Neural crest cell (in vitro differentiated cells): ENCODE measurements at places on chromosomes 16 and 17. TPM values are rescaled to one million over a fixed set of nuclear protein-coding genes. Genes with fewer than 3 reads are reported as not detected.

CCL7 gene
- total RNA-seq, result not detected in 2 replicates

- H3K27ac ChIP-seq, result peak overlapping the region; percentile 47
- peak overlapping the region; percentile 98 for H3K4me3 ChIP-seq
- peaks cover 28% of the 10 kb centered on the region for H3K36me3 ChIP-seq
- DNase-seq, result no peak
Measured at GRCh38 chr17:68514831-68515635, 2.8 kb downstream of the PRKAR1A start.

- H3K4me3 ChIP-seq, result peak overlapping the region; percentile 45
- H3K36me3 ChIP-seq, result no peaks in the 10 kb centered on the region
- peaks cover 27% of the 10 kb centered on the region for H3K4me1 ChIP-seq
- no peak for DNase-seq
- no peak overlapping the region for H3K27ac ChIP-seq
Measured at GRCh38 chr17:78257810-78258322, 26.4 kb downstream of the TMEM235 start.

DNA sequence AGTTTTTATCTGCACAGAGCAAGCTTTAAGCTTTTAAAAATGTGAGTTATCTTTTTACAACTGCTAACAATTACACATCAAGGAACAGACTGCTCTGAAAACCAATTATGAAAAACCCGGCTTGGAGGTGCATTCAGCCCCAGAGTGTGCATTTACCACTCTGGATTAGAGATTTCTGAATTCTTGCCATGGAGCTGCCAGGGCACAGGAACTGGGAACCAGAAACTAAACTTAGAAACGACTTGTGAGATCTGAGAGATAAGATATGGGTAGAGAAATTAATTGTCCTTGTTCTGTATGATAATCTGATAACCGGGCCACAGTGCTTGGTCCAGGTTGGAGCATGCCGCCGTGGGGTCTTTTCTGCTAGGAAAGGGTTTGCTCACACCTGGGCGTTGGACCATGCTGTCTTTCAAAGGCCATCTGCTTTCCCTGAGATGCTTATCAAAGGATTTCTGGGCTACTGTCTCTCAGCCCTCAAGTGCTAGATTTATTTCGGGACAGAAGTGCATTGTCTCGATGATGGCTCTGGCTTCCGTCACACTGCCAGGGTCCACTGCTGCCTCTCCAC lies 210.0 kb downstream of the MAF start:
- H3K4me3 ChIP-seq, result no peak overlapping the region
- no peak overlapping the region for H3K27ac ChIP-seq
- no peak for DNase-seq
- peaks cover 4% of the 10 kb centered on the region for H3K4me1 ChIP-seq

ABCA9 gene
- 1.3 and 2.3 TPM in 2 replicates for total RNA-seq

DNA sequence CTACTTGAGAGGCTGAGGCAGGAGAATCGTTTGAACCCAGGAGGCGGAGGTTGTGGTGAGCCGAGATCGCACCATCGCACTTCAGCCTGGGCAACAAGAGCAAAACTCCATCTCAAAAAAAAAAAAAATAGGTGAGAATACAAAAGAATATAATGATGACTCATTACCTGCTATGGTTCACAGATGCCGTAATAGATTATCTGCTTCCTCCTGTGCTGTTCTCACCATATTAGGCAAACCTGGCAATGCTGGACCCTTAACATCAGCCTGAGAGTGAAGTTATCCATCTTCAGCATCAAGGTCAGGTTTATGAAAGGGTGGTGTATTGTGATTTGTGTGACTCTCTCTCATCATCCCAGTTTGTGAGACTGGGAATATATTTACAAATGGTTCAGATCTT lies 271.3 kb upstream of the CPHXL start:
- H3K27me3 ChIP-seq, result no peaks in the 10 kb centered on the region
- H3K4me3 ChIP-seq, result no peak overlapping the region
- no peak for DNase-seq

- DNase-seq, result no peak
- H3K27ac ChIP-seq, result no peak overlapping the region
- H3K4me3 ChIP-seq, result peak overlapping the region; percentile 39
Measured at GRCh38 chr17:50211249-50212120, 10.1 kb upstream of the COL1A1 start.

DNA sequence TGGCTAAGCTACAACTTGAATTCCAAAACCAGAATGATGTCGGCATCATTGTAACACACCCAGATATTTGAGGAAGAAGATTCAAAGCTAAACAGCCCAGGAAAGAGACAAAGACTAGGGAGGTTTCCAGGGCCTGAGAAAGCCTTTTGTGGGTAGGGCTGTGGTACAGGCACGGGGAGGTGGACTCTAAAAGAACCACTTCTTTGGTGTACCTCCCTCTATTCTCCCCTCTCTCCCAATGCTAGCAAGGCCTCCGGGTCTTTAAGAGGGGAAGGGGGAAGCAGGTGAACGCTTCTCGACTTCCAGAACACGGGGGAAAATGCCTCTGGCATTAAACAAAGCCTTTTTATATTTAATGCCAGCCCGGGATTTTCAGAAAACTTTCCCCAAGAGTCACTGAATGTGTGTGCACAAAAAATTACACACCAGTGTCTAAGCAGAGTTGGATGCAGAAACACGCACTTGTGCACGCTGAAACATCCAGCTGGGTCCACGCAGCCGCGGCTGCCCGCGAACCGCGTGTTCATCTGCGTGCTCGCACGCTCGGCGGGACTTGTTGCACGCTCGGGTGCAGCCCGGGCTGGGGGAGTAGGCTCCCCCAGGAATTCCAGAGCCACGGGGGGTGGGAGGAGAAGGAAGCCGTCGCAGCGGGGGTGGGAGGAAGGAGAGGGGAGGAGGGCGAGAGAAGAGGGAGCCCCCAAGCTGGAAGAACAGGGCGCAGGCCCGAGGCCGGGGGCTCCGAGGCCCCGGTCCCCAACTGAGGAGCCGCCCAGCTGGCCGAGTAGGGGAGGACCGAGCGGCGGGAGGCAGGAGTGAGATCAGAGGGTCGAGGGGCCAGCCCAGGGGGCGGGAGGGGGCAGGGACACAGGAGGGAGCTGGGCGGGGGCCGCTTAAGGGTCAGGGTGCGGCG lies 20.1 kb upstream of the ZNF423 start:
- H3K4me3 ChIP-seq, result peak overlapping the region; percentile 44
- H3K27ac ChIP-seq, result no peak overlapping the region
- DNase-seq, result no peak
- peaks cover 4% of the 10 kb centered on the region for H3K27me3 ChIP-seq

DNA sequence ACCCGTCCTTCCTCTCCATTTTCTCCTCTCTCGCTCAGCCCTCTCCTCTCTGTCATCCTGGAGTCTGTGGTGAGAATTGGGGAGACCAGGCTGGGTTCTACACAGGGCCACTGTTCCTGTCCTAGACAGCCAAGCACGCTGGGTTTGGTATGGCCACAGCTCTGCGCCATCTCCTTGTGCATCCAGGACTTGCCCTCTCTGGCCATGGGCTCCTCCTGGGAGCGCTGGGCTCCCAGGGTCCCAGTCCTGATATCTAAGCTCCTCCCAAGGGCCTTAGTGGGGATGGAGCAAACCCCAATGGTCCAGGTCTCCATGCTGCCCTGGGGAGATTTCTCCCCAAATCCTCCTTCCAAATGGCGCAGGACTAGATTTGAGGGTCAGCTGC lies 27.2 kb upstream of the ITGA3 start:
- no peak for DNase-seq
- H3K4me1 ChIP-seq, result peaks cover 16% of the 10 kb centered on the region

GRCh38 chr17:72515291-72516065 lies 394.7 kb downstream of the SOX9 start:
- H3K4me3 ChIP-seq, result no peak overlapping the region
- peaks cover 40% of the 10 kb centered on the region for H3K4me1 ChIP-seq
- no peak for DNase-seq
- H3K27ac ChIP-seq, result no peak overlapping the region

MAPT gene
- 9.5 and 13.0 TPM in 2 replicates for total RNA-seq

- no peak overlapping the region for H3K4me3 ChIP-seq
- H3K27ac ChIP-seq, result no peak overlapping the region
Measured at GRCh38 chr16:70255574-70255973, 3.8 kb upstream of the EXOSC6 start.

- peaks cover 3% of the 10 kb centered on the region for H3K36me3 ChIP-seq
- no peaks in the 10 kb centered on the region for H3K27me3 ChIP-seq
- H3K4me1 ChIP-seq, result no peaks in the 10 kb centered on the region
- H3K4me3 ChIP-seq, result no peak overlapping the region
Measured at GRCh38 chr17:53119773-53120172, 703.0 kb upstream of the KIF2B start.

OR1F1 gene
- 0.35 TPM in 1 of 2 replicates, not detected in the other for total RNA-seq

- H3K36me3 ChIP-seq, result peaks cover 20% of the 10 kb centered on the region
- H3K4me3 ChIP-seq, result no peak overlapping the region
- H3K4me1 ChIP-seq, result peaks cover 4% of the 10 kb centered on the region
- DNase-seq, result no peak
- peak overlapping the region; percentile 81 for H3K27ac ChIP-seq
Measured at GRCh38 chr16:47524007-47524405, 62.9 kb downstream of the PHKB start.

FBXL16 gene
- total RNA-seq, result 2.5 and 3.0 TPM in 2 replicates

TEDC2 gene
- 65.1 and 66.5 TPM in 2 replicates for total RNA-seq

DNA sequence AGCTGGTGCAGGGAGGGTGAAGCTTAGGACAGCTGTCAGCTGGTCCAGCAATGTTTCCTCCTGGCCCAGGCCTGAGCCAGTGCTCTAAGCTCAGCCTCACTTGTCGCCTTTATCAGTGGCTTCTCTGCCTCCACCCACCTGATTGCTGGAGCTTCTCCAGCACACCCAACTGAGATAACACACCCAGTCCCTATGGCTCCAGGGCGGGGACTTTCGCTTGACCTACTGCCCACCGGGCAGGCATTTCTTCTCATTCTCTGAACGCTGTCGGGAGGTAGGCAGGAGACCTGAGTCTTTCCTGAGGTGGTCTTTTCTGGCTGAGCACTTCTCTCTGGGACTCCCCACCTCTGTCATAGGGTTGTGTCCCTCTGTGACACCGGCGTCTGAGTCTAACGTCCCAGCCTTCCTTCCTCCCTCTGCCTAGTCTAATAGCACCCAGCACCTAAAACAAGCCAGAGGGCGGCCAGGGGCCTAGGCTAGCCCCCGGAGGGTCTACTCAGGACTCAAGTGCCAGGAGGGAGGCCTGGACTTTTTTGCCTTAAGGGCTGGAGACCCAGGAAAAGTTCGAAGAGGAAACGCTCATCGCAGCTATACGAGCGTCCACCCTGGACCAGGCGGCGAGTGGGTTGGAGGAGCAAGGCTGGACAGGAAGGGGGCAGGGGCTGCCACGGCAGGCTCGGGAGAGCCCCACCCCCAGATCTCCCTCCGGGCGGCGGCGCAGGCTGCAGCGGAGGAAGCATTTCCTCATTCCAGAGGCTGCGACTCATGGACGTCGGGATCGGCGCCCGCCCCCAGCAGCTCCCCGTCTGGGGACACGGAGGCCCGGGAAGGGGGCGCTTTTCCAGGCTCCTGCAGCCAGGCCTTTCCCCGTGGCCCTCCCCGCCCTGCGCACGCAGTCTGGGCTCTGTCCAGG lies 756 bp downstream of the TAX1BP3 start:
- DNase-seq, result peak; percentile 62
- no peaks in the 10 kb centered on the region for H3K36me3 ChIP-seq
- peaks cover 32% of the 10 kb centered on the region for H3K4me1 ChIP-seq
- no peaks in the 10 kb centered on the region for H3K27me3 ChIP-seq
- peak overlapping the region; percentile 88 for H3K27ac ChIP-seq
- H3K4me3 ChIP-seq, result peak overlapping the region; percentile 95

- H3K27me3 ChIP-seq, result peaks cover 6% of the 10 kb centered on the region
- peaks cover 4% of the 10 kb centered on the region for H3K36me3 ChIP-seq
- no peaks in the 10 kb centered on the region for H3K4me1 ChIP-seq
- no peak for DNase-seq
Measured at GRCh38 chr17:41452281-41452680, 11.5 kb upstream of the KRT38 start.

DNA sequence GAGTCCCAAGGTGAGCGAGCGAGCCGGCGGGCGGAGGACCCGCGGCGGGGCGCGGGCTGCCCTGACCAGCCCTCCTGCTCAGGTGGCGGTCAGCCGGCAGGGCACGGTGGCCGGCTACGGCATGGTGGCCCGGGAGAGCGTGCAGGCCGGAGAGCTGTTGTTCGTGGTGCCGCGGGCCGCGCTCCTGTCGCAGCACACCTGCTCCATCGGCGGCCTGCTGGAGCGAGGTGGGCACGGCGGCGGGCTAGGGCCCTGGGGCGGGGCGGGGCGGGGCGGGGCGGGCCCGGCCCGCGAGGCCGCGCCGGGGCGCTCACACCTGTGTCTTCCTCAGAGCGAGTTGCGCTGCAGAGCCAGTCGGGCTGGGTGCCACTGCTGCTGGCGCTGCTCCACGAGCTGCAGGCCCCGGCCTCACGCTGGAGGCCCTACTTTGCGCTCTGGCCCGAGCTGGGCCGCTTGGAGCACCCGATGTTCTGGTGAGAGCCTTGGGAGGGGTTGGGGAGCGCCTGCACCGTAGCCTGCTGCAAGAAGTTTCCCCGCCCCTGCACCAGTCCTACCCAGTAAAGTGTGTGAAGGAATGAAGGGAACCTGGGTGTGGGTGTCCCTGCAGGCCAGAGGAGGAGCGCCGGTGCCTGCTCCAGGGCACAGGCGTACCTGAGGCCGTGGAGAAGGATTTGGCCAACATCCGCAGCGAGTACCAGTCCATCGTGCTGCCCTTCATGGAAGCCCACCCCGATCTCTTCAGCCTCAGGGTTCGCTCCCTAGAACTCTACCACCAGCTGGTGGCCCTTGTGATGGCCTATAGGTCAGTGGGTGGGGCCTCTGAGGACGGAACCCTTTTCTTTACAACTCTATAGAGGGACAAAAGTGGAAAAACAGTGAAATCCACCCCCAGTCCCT lies 802 bp downstream of the SETD6 start:
- peak overlapping the region; percentile 95 for H3K4me3 ChIP-seq
- peaks cover 9% of the 10 kb centered on the region for H3K36me3 ChIP-seq
- peaks cover 15% of the 10 kb centered on the region for H3K27me3 ChIP-seq
- no peak overlapping the region for H3K27ac ChIP-seq
- DNase-seq, result no peak

- no peaks in the 10 kb centered on the region for H3K27me3 ChIP-seq
- no peaks in the 10 kb centered on the region for H3K36me3 ChIP-seq
- peaks cover 17% of the 10 kb centered on the region for H3K4me1 ChIP-seq
- H3K4me3 ChIP-seq, result no peak overlapping the region
- no peak for DNase-seq
Measured at GRCh38 chr16:57508035-57508425, 21.7 kb upstream of the DOK4 start.

CA4 gene
- 0.26 TPM in 1 of 2 replicates, not detected in the other for total RNA-seq

DNA sequence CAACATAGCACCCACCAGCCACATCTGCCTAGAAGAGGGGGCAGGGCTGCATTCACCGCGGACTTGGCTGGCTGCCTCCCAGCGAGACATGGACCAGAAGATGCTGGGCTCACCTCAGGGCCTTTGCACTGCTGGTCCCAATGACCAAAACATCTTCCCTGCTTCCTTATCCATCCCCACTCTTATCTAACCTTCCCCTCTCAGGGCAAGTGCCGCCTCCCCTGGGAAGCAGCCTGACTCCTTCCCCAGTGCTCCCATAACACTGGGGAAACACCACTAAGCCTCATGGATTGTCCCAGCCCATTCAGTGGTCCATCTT lies 5.7 kb downstream of the TMC6 start:
- H3K4me1 ChIP-seq, result peaks cover 9% of the 10 kb centered on the region
- DNase-seq, result no peak
- no peak overlapping the region for H3K27ac ChIP-seq
- H3K4me3 ChIP-seq, result peak overlapping the region; percentile 27
- H3K36me3 ChIP-seq, result no peaks in the 10 kb centered on the region
